NCI-H2081 treated with DMSO at 0.1 percent for 48 hours (cell line): ENCODE measurements at places on chromosomes 5 and 9.
A peak's percentile ranks its signal among the peaks of the same experiment; 100 is the strongest.

- DNase-seq = no peak
Measured at GRCh38 chr5:101288633-101289032, 385.6 kb upstream of the ST8SIA4 start.

GRCh38 chr5:1519631-1520210, 4.0 kb downstream of the LPCAT1 start:
- no peak for DNase-seq

DNA sequence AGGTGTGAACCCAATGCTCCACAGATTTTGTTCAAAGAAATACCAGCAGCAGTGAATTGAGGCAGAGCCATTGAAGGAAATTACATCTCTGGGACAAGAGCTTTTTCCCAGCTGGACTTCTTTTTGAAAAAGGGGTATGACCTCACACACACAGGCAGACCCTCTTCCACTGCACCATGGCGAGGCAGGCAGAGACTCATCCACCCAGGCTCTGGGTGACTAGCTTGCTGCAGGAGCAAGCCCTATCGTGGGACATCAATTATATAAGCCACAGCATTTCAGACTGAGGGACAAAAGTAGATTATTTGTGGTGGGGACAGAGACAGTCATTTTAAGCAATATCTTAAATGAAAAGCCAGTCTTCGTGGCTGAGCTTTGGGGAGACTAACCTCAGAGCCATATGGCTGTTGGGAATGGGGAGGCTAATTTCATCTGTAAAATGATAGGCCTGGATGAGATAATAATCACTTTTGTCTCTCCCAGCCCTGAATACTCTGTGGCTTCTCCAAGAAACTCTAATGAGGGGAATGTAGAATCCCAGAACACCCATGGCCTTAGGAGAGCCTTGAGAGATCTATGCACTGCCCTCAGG, 113.1 kb upstream of the TNC start:
- no peak for DNase-seq

GRCh38 chr9:123235448-123235847, 32.9 kb downstream of the STRBP start:
- DNase-seq = no peak

GRCh38 chr9:121756474-121757280, 105.2 kb downstream of the DAB2IP start:
- no peak for DNase-seq

GRCh38 chr5:181188700-181189362, 16.2 kb downstream of the TRIM7 start:
- DNase-seq = no peak

DNA sequence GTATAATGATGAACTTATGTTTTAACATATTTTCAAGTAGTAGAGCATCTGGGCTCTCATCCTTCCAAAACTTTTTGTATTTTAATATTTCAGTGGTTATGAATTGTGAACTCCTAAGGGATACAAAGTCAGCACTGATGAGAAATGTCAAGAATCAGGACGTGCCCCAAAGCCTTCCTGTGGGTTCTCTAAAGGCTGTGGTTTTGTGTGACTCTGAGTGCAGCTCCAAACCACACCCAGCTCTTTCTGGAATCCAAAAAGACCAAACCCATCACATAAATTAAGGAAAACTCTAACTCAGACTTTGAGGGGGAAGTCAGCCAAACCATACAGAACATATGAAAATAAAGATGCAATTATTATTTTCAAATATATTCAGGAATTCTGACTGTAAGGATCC, 40.8 kb upstream of the SMU1 start:
- no peak for DNase-seq

- DNase-seq = no peak
Measured at GRCh38 chr5:14078716-14079115, 64.4 kb upstream of the TRIO start.

DNA sequence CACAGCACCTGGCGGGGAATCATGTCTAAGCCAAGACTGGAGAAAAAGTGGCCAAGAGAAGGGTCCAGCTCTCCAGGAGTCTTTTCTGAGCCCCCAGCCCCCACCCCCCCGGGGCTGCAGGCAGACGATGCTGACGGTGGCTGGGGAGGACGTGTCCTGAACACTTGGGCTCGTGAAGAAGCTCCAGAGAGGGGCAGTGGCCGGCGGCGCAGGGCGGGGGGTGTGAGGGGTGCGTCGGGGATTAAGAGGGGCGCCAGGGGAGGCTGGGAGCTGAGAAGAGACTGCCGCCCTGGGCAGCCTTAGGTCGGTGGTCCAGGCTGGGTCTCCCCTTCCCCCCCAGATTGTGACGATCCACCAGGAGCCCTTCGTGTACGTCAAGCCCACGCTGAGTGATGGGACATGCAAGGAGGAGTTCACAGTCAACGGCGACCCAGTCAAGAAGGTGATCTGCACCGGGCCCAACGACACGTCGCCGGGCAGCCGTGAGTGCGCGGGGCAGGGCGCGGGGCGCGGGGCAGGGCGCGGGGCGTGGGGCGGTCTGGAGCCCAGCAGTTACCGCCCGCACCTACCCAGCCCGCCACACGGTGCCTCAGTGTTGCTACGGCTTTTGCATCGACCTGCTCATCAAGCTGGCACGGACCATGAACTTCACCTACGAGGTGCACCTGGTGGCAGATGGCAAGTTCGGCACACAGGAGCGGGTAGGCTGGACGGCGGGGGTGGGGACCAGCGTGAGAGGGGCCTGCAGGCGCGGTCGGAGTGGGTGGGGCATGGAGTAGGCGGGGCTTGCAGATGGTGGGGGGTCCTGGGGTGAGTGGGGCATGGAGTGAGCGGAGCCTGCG, 8.9 kb downstream of the LRRC26 start:
- DNase-seq = no peak

- DNase-seq = no peak
Measured at GRCh38 chr5:66862020-66862419, 265.8 kb downstream of the MAST4 start.

DNA sequence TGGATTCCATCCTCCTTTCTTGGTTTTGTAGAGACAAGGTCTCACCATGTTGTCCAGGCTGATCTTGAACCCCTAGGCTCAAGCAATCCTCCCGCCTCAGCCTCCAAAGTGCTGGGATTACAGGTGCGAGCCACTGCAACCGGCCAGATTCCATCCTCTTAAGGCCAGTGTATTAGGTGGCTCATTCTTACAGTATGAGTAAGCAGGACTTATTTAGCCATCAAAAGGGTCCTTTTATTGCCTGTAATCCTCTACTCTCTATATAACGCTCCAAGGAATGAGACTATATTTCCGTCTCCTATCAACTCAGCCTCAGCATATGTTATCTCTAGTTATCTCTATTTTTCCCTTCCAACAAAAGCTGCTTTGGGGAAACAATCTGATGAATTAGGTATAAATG, 3.0 kb upstream of the ERBIN start:
- DNase-seq = no peak

GRCh38 chr5:127320032-127320965, 29.7 kb downstream of the MEGF10 start:
- DNase-seq = no peak

- no peak for DNase-seq
Measured at GRCh38 chr5:59040024-59040803, 457.3 kb downstream of the RAB3C start.

DNA sequence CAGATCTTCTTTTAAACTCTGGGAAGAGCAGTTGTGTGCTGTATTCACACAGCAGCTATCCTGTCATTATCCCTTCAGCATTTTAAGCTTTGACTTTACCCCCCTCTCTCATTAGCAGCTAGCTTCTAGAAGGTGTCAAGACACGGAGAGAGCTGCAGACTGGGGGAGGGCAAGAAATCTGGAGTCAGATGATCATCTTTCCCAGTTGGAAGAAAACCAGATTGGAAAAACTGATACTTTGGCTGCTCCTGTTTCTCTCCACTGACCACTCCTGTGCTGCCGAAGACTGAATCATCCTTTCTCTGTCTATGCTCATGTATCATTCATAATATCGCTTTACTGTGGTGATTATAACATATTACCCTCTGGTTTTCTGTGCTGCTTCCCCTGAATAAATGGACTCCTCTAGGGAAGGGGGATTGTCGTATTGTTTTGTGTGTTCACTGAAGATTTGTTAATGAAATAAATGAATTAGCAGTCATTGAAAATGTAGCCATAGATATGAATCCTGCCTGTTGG, 75.1 kb downstream of the SH3GL2 start:
- no peak for DNase-seq

- DNase-seq = no peak
Measured at GRCh38 chr5:133869519-133870335, 98.7 kb downstream of the C5orf15 start.

- DNase-seq = no peak
Measured at GRCh38 chr5:1039210-1039548, 30.6 kb downstream of the NKD2 start.

- DNase-seq = no peak
Measured at GRCh38 chr9:33924978-33925797, 108.2 kb downstream of the UBE2R2 start.

DNA sequence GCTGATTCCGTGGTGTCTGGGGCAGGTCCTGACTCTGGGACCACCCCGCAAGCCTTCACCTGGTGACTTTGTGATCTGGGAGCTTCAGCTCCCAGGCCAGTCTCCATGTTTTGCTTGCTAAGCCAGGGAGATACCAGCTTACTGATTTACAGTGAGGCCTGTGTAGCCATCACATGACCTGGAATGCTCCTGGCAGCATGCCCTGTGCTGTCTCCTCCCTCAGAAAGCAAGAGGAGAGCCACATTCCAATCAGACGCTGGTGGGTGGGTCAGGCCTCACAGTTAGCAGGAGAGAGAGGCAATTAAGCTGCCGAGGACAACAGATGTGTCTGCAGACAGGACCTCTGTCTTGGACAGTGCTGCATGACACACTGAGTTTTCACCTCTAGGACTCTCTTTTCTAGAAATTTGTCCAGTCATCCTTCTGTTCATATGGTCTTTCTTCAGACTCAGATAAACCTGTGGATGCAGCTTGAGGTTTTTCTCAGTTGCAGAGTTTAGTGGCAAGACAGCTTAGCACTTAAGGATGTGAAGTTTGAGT, 24.4 kb upstream of the GRPEL2 start:
- no peak for DNase-seq

DNA sequence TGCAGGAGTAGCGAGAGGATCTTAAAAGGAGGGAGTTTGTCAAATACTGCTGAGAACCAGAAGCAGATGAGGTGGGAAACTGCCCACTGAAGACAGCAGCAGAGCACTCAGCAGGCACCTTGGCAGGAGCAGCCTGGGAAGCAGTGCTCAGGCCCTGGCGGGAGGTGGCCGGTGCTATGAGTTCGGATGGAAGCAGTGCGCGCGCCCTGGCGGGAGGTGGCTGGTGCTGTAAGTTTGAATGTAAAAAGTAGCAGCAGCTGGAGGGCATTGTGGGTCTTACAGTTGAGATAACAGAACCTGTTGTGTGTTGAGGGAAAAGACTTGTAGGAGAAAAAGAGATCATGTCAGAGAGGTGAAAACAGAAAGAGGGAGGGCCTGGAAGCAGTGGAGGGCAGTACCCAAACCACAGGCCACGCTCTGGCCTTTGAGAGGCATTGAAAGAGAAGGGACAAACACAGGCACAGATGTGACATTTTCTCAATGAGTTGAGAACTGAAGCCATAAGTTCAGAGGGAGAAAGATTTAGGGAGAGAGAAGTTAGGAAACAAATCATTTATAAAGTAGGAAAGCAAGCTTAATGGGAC, 130.9 kb downstream of the ERCC6L2 start:
- no peak for DNase-seq

DNA sequence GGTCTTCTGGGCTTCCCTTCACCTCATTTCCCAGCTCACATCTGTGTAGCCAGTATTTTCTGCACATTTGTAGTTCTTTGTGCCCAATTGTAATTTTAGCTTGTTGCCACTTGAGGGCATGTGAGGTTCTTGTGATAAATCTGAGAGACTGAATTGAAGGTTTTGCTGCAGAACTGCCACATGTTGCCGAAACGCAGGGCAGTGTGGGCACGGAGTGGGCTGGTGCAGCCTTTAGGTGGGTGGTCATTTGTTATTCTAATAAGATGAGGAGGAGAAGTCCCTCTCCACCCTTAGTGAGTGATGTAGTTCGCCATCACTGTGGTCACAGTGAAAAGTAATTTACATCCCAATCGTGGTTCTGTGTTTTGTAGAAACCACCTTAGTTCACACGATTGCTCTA, 21.2 kb downstream of the OTULIN start:
- DNase-seq = peak; percentile 71

DNA sequence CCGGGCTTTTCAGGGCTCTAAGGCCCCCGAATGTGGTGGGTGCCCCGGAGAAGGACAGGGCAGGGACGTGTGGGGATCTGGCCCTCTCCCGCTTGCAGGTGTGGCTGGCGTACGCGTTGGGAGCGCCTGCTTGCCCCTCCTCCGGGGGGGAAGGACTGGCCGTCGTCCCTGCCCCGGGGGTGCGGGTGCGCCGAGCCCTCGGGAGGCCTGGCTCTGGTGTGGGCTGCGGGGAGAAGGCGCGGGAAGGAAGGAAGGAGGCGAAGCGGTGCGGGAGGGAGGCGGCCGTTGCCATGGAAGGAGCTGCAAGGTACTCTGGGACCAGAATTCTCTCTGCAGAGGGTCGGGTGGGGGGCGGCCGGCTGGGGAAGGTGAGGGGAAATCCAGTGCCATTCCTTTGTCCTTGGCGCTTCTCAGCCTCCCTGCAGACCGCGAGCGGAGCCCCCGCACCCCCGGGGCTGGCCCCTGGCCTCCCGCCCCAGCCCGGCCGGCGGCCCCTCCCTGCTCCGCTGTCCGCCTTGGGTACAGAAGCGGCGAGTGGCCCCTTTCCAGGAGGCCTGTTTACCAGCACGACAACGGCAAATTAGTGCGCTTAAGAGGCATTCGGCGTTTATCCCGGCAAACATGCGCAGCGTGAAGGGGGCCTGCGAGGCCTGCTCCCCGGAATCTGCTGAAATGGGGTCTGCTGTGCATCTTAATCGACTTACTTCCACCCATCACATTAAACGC, 67.1 kb upstream of the UNC5A start:
- no peak for DNase-seq

DNA sequence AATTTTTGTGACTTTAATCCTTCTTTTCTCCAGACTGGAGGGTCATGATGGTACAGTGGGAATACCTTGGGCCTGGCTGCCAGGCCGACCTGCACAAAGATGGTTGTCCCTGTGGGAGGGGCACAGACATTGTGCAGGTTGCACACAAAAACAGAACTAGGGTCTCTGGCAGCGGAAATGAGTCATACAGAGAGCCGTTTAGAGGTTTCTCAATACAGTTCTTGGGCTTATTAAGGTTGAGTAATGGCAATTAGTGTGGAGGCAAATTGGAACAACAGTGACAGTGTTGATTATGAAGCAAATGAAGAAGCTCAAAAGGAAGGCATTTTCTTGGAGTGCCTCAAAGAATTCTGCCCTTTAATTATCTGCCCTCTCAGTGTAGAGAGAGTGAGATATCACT, 173.6 kb downstream of the TENT4A start:
- no peak for DNase-seq

- DNase-seq = no peak
Measured at GRCh38 chr9:114369216-114370130, 18.3 kb downstream of the AKNA start.

- no peak for DNase-seq
Measured at GRCh38 chr5:88551724-88552345, 283.2 kb upstream of the TMEM161B start.

DNA sequence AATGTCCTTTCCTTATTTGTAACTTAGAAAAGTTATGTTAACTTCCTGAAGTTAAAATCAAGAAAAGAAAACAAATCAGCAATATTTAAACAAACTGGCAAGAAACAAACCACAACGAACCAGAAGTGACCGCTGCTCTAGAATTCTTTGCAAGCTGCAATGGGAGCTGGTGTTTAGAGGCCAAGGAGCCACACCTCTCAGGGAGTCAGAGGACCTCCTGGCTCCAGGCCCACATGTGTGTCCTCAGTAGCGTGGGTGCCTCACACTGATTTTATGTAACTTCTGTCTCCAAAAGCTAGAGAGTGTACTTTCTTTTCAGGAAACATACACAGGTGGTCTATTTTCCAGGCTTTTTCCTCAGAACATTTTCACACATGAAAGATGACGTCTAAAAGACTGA, 100.4 kb downstream of the IRX2 start:
- DNase-seq = no peak
